ENCODE measurements at places on chromosomes 5 and 9. TPM values are rescaled to one million over a fixed set of nuclear protein-coding genes. Genes with fewer than 3 reads are reported as not detected.

Gene ESM1
- total RNA-seq = 6.1 TPM

Gene PCDHB16
- total RNA-seq = 0.20 TPM

Gene UBAP1
- 30.9 TPM for total RNA-seq

Gene C9orf153
- 0.20 TPM for total RNA-seq

Gene GABRA6
- total RNA-seq = not detected
